ENCODE measurements at places on chromosomes 4 and X.
A peak's percentile ranks its signal among the peaks of the same experiment; 100 is the strongest.

DNA sequence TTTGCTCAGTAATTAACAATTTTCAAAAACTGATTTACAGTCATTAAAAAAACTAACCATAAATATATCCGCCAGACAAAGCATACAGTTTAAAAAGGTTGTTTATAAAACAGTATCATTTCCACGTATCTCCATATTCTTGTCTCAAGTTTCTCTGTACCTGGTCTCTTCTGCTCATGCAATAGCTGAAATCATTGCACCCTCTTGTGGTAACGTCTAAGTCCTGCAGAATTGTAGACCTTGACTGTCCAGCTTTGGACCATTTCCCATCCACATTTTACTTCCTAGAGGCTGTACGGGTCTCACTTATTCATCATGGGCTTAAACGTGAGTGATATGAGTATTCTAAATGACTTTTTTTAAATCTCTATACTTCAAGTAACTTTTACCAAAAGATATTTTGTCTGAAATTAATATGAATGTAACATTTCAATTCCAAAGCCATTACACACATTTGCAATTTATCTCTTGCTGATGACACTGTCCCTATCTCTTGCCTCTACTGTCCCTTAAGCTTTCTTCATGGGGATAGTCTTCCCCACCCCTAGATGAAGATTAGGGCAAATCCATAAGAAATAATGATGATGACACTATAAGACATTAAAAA lies 118.5 kb downstream of the BTC start:
- peak; percentile 60 for DNase-seq

DNA sequence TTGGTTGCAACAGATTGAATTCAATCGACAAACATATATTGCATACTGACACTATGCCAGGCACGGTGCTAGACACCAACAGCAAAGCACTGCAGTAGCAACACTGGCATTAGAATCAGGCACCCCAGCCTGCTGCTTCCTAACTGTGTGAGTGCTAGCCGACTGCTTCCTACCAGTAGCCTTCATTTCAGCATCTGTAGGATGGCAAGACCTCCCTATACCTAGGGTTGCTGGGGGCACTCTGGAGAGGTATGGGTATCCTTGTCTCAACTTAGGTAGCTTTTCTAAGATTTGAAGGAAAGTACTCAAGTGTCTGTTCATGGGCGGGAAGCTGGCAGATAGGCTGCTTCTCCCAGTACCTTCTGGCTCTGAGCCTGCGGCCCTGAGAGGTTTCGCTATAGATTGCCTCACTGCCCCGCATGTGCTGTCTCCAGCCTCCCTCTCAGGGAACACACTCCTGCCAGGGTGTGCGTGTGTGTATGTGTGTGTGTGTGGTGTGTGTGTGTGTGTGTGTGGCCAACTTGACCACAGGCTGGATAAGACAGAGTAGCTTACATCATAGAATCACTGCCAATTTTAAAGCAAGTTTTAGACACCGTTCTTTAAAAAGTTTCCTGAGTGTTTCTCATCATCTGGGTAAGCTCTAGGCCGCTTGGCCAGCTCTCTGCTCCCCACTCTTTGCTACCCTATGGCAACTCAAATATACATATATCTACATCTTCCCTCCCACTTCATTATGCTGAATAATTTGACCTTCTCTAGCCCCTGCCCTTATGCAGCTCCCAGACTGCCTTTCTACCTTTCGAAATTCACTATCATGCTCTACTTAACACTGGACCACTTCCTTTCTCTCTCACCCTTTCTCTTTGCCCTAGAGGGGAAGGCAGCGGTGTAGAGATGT lies 97.0 kb upstream of the PJA1 start:
- no peak for DNase-seq

DNA sequence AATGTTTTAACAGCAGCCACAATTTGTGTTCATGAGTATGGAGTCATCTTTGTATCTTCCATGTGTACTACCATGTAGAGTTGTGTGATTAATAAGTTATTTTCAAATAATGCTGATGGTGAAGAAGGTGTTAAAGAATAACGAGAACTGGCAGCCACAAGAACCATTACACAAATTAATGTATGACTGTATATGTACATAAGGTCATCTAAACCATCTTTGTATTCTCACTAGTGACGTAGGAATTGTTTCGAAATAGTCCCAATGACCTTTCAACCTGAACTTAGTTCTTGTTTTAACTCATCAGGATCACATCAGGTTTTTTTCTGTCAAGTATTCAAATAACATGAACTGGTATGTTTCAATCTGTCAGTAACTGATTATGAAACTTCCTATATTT lies 48.3 kb upstream of the NOCT start:
- no peak for DNase-seq

DNA sequence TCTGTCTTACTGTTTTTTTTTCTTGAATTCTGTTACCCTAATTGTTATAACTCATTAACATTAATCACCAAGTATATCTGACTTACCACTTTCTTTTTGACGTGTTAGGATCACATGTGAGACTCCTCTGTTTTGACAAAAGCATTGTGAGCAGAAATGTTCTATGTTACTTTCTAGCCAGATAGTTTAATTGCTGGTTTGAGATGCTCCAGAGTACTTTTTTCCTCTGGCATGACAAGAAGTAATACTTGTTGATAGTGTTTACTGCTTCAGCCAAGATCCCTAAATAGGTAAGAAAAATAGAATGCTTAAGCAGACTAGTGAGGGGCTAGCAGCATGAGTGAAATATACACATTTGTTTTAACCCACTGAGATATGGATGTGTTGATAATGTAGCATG lies 303.9 kb upstream of the PABPC4L start:
- DNase-seq = no peak

GRCh38 chr4:105327956-105328355 lies 145.9 kb downstream of the PPA2 start:
- DNase-seq = no peak

DNA sequence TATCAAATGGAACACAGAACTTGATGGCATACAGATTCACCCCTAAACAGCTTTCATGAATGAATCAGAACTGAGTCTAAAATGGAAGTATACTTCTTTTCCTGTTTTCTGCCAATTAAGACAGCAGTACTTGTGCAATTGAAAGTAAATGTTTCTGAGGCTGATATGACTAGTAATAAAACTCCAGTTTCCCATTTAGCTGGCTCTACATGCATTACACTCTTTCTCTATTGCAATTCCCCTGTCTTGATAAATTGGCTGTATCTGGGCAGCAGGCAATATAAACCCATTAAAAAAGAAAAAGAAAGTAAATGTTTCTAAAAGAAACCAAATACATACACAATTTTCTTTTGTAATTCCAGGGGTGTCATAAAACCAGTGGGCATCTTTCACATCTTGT lies 4.6 kb downstream of the NOA1 start:
- no peak for DNase-seq

DNA sequence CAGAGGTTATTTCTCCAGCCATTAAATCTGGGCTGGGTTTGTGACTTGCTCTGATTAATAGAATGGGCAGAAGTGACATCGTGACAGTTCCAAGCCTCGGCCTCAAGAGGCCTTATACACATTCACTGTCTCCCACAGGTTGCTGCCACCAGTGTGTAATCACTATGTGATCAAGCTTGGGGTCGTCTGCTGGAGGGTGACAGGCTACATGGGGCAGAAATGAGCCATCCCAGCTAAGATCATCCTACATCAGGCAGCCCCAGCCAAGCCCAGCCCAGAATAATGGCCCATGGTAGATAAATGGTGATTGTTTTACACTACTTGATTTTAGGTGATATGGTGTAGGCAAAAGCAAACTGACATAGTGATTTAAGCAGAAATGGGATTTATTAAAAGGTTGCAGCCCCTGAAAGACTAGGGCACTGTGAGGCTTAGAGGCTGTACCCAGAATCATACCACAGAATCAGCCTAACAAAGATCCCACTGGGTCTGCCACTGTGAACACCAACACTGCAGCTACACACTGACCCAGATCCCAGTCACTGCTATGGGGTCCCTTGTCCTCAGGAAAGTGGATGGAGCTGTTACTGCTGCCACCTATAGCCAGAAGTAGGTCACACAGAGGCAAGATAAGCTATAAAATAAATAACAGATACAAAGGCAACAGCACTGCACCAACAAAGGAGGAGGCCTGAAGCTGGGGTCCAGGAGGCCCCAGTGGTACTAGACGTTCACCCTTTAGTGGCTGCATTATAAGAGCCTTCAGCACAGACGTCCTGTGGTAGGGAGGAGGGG lies 159.6 kb upstream of the RBPJ start:
- peak; percentile 42 for DNase-seq

GRCh38 chrX:1400049-1400448 lies 8.1 kb upstream of the SLC25A6 start:
- no peak for DNase-seq

GRCh38 chrX:41110801-41111625 lies 25.8 kb downstream of the USP9X start:
- DNase-seq = peak; percentile 90

DNA sequence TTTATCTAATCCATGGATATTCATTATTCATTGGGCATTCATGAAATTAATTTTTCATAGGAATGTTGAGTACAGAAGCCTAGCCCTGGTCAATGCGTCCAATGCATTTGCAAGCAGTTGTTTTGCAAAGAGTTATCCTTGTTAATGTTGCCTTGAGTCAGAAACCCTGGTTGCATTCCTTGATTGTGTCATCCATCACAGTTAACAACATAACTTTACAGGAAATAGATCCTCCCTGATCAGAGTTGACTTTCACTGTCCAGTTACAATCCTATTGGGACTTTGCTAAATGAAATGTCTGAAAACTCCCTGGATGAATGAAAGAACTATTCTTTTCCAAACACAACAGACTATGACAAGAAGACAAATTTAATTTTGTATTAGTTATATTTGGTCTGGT lies 924.3 kb upstream of the SLIT2 start:
- DNase-seq = no peak

GRCh38 chr4:70873216-70873615 lies 29.0 kb upstream of the MOB1B start:
- no peak for DNase-seq

DNA sequence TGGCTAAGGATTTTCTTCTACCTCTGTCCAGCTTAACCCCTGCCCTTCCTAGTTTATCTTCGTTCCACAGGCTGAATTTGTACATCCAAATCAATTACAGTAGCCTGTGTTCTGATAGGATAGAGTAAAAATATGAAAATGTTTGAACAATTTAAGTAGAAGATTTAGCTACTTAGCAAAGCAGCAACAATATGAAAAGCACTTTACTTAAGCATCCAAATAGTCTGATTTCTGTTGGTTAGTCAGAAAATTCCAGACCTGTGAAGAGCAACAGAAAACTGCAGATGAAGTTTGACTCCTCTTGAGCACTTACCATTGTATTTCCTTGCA lies 2.0 kb downstream of the ARSJ start:
- no peak for DNase-seq

DNA sequence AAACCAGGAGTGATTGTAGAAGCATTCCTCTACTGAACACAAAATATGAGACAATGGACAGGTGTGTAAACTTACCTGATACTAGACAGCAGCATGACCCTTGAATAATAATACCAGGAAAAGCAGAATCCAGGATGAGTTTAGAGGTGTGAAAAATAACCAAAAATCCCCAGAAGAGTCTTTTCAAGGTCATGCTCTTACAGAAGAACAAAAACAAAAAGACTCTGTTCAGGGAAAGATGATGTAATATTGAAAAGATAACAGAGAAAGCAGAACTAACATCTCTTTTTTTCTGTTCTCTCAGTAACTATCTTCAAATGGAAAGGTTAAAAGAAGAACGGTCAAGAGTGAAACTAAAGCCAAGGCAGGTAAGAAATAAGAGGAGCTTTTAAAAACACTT lies 14.0 kb upstream of the ARHGAP10 start:
- no peak for DNase-seq

- DNase-seq = no peak
Measured at GRCh38 chr4:150310159-150310895, 232.1 kb downstream of the DCLK2 start.

GRCh38 chrX:9569876-9570301 lies 105.0 kb downstream of the TBL1X start:
- no peak for DNase-seq

GRCh38 chrX:26352891-26353430 lies 137.0 kb downstream of the MAGEB5 start:
- no peak for DNase-seq

- DNase-seq = no peak
Measured at GRCh38 chr4:8328456-8328855, 58.9 kb downstream of the HTRA3 start.

DNA sequence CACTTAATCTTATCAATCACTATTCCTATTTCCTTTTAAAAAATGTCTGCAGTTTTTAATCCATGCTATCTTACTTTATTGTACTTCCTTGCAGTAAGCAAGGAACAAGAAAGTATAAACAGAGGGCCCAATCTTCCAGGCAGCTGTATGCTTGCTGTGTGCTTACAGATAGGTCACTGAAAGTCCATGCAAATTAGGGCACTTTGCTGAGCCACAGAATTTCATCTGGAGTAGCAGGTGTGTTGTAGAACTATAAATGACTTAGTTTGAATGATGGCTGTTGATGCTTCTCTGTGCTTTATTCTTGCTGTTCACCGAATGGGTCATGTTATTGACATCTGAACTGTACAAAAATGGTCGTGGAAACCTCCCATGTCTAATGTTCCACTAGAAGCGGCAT lies 154.6 kb downstream of the ATOH1 start:
- DNase-seq = no peak

DNA sequence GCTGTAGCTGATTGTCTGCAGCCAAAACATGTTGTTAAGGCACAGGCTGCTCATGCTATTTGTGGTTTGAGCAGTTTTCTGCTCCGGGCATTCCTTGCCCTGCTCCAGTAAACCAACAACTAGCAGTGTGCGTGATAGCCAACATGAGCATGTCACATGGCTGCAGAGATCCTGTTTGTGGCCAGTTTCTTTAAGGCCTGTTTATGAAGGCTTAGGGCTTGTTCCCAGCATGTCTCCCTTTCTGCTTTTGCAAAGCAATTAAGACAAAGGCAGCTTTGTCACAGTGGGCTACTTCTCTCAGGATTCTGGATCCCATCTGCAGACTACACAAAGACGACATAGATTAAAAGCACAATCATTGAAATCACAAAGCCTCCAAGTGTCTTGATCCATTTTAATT lies 160.5 kb downstream of the ZNF518B start:
- peak; percentile 84 for DNase-seq

Measured in NCI-H82 (cell line).